ENCODE measurements at places on chromosomes 11 and 22.

DNA sequence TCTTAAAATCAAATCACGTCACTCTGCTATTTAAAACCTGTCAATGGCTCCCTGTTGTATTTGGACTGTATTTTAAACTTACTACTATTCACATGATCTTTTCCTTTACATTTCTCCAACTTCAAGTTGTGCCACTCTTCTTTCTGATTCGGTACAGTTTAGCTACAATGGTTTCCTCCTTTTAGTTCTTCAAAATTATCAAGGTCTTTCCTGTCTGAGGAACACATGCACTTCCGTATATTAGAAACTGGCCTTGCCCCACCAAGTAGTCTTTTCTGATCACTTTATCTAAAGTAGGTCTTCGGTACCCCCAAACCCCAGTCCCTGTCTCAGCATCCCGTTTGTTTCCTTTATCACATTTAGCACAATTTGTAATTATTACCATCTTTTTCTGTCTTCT is 81.8 kb downstream of the MTMR3 start:
- no peak for DNase-seq

DNA sequence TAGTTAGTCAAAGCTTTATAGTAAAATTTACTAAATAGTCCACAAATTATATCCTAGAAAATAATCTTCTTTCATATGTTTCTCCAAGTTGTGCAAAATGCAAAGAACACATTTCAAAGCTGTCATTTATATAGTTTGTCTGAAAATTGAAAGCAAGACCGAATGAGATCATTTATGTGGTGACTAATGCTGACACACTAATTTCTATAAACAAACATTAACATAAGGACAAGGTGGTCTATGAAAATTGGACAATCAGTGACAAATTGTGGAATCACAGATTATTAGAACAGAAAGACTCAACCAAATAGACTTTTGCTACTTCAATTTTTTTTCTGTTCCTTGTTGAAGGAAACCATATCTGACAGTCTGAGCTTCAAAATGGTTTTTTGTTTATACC is 1056.1 kb downstream of the LRRC4C start:
- no peak for DNase-seq

GRCh38 chr11:10322830-10323792 is 18.2 kb downstream of the ADM start:
- DNase-seq = no peak

DNA sequence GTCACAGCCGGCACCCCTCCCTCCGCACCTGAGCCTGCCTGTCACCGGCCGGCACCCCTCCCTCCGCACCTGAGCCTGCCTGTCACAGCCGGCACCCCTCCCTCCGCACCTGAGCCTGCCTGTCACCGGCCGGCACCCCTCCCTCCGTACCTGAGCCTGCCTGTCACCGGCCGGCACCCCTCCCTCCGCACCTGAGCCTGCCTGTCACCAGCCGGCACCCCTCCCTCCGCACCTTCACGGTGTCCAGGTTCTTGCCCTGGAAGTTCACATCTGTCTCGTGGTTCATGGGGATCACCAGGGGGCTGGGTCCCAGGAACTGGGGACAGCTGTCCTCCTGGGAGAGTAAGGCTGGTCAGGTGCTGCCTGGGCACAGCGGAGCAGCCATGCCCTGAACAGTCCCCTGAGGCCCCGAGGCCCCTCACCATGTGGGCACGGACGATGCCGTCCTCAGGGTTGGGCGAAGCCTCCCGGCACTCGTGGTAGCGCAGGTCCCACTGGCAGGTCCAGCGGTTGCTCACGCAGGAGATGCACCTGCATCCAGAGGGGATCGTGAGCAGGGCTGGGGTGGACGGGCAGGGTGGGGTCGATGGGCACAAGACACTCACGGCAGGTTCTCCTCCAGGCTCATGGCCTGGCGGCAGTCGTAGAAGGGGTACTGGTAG is 15.5 kb upstream of the MAPK11 start:
- DNase-seq = no peak

- no peak for DNase-seq
Observed at GRCh38 chr11:72045849-72046248, 34.5 kb downstream of the NUMA1 start.

GRCh38 chr22:31106001-31106571 is 1.3 kb downstream of the SELENOM start:
- DNase-seq = no peak

- no peak for DNase-seq
Observed at GRCh38 chr11:121520243-121521144, 67.7 kb upstream of the SORL1-AS1 start.

- no peak for DNase-seq
Observed at GRCh38 chr22:29270475-29271271, 2.6 kb downstream of the EWSR1 start.

DNA sequence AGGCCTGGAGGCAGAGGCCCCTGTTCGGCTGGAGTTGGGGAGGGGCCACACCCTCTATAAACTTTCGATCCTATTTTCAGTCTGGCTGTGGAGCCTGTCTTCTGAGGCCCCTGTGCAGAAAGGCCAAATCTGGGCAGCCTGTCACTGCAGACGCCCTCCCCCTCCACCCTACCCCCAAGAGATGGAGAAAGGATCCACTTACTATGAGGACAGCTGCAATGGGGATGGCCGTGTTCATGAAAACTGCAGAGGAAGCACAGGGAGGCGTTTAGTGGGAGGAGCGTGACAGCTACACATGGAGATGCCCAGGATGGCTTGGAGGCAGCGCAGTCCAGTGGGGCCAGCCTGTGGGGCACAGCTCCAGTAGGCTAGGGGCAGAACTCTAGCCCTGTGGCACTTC is 43.5 kb upstream of the KCNJ11 start:
- DNase-seq = no peak

- DNase-seq = no peak
Observed at GRCh38 chr11:16780146-16780545, 41.7 kb downstream of the C11orf58 start.

DNA sequence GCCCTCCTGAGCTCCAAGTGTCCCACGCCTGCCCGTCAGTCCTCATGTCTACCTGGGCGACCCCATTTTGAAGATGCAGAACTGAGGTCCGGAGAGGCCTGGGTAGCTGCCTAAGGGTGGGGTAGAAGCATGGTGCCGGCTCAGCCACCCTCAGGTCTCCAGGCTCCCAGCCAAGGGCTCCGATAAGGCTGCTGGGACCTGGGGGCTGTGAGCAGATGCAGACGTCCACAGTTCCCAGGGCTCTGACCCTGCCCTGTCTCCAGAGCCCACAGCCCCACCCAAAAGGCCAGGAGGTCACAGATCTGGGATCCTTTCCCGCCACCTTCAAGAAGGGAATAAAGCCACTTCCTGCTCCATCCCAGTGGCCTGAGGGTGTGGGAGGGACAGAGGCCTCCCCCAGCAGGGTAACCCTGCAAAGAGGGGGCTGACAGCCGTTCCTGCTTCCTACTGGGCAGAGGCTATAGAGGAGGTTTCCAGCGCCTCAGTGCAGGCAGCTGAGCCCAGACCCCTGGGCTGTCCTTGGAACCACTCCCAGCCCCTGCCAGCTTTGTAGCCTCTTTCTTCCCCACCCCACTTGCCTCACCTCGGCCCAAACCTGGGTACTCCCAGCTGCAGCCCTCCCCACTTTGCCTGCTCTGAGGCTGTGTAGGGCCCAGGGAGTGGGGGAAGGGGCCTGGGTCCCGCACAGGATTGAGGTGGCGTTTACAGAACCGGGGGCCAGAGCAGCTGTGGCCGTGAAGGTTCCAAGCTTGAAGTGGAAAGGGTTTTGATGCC is 85.5 kb downstream of the CDKN1C start:
- DNase-seq = no peak

All from C1 segment of cervical spinal cord (tissue), 14 donors.